Dermis microvascular lymphatic vessel endothelial cell (primary cell): ENCODE measurements at places on chromosomes 6 and 20.
A peak's percentile ranks its signal among the peaks of the same experiment; 100 is the strongest.

- DNase-seq = peak; percentile 96
Measured at GRCh38 chr6:7725849-7726415, at the start of gene BMP6. Gene BMP6, plus strand, starts transcription at chr6:7726099. Its CDS starts 857 bp downstream, at chr6:7726956.

DNA sequence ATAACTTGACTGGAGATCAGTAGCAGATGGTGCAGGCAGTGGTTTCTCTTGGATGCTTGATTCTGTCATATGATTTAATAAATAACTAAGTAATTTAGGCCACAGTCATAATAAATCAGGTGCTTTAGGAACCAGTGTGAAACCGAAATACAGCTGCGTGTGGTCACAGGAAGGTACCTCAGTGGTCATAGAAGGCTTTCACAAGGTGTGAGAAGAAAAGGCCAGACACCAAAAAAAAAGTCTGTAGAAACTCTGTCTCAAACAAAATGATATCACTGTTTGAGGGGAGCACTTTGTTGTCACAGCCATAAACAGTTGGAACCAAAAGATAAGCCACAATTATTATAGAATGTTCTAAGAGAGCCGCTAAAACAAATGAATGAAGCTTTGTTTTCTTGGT is 56.5 kb downstream of the ARMC2 start:
- no peak for DNase-seq

DNA sequence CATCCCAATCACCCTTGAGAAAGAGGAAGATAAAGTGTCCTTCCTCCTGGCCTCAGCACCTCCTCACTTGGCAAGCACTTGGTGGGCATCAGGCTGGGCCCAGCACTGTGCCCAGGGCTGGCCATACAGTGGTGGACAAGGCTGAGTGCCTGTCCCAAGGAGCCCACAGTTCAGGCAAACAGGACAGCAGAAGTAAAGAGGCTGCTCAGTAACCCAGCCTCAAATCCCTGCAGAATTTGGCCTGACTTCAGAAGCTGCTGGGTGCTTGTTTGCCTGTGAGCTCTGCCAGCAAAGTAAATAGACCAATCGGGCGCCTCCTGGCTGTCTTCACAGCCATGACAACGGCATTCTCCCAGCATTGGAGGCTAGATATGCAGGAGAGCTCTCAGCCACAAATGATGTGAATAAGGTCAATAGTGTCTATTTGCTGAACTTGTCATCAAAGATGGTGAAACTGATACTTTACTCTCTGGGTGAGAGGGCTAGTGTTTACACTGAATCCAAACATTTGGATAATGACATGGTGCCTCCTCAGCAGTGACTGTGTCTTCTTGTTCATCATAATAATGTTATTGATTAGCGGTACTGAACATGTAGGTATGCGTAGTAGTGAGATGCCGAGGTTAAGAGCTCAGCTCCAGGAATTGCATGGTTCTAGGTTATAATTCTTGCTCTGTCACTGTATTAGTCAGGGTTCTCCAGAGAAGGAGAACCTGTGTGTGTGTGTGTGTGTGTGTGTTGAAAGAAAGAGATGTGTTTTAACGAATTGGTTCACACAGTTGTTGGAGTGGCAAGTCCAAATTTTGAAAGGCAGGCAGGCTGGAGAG is 36.9 kb upstream of the FANCE start:
- peak; percentile 60 for DNase-seq

DNA sequence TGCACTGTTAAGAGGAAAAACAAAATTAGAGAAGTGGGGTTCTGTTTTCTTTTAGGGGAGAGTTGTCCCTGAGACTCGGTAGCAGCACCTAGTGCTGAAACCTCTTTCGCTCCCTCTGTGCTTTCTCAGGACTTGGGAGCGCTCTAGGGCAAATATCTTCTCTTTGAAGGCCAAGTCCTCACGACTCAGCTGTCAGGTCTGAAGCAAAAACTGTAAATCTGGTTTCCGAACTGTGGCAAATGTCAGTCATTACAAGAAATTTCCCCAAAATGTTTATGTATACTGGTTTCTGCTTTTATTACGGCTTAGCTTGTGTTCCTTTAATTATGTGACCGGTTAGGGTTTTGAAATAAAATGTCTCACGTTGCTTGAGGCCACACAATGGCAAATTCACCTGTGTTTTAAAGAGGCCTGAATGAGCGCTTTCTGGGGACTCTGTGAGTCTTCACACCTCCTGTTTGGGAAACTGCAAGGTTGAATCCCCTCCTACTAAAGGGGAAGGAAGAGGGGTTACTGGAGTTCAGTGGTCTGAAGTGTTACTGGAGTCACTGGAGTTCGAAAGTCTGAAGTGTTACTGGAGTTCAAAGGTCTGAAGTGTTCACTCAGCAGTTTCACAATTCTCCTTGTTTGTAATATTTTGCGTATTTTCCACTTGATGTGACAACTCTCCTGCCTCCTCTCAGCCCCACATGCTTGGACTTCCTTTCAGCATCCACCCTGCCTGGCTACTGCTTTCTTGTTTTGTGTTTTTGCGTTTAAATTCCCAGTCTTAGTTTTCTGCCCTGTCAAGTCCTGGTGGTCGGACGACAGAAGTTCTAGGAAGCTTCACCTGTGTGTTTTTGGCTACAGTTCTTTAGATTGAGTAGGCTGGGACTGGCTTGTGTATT is 1.6 kb downstream of the SMPDL3A start:
- no peak for DNase-seq

GRCh38 chr6:140178520-140178919 is 804.1 kb upstream of the CITED2 start:
- DNase-seq = no peak

DNA sequence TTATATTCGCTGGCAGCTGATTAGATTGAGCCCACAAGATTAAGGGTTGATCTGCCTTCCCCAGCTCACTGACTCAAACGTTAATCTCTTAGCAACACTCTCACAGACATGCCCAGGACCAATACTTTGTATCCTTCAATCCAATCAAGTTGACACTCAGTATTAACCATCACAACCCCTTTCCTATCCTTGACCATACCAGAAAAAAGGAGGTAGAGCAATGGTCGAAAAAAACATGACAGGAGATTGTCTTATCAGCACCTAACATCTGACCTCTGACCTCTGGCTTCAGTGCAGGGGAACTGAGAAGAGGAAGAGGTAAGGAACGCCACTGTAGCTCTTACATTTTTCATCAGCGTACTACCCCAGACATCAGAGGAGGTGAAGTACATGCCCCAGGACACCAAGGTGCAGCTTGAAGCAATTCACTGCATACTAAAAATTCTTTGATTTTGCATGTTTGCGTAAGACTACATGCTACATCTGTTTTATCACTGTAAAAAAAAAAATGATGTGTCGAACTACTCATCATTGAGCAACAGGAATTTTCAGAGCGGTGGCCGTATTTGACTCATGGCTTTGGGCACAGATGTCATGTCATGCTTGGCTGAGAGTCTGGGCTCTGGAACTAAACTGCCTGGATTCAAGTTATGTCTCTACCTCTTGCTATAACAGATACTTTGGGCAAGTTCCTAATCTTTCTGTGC is 188.0 kb upstream of the TAB2 start:
- no peak for DNase-seq

- peak; percentile 81 for DNase-seq
Measured at GRCh38 chr6:25179051-25179778, 100.0 kb upstream of the CARMIL1 start.
